AG04450 (cell line): ENCODE measurements at places on chromosomes 3 and 15. TPM values are rescaled to one million over a fixed set of nuclear protein-coding genes. Genes with fewer than 3 reads are reported as not detected.

DNA sequence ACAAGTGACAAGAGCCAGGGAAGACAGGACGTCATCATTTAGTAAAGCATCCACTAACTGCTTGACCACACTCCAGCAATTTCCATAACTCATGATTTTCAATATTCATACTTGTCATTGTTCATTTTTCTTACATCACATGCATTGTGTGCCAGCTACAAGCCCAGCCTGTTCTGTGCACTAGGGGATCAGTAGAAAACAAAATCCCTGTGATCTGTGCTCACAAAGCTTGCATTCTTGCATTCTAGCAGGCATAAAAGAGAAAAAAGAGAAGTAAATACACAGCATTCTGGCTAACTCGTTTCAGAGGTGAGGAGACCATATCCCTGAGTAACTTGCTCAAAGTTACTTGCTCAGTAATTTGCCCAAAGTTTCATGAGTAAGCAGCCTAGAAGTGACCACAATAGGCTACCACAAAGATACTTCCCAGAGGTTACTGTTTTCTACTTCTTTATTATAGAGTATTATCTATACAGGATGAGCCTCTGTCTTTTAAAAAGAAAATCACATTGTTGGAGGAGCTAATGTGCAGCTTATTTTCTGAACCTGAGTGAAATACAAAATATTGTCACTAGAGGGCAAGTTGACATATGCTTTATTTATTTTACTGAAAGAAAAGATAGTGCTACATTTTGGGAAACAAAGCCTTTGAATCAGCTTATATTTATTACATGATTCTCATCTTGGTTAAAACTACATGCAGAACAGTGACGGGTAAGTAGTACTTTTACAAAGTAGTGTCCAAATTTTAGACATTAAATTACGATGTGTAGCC is 701.4 kb upstream of the LMCD1 start:
- DNase-seq = no peak

DNA sequence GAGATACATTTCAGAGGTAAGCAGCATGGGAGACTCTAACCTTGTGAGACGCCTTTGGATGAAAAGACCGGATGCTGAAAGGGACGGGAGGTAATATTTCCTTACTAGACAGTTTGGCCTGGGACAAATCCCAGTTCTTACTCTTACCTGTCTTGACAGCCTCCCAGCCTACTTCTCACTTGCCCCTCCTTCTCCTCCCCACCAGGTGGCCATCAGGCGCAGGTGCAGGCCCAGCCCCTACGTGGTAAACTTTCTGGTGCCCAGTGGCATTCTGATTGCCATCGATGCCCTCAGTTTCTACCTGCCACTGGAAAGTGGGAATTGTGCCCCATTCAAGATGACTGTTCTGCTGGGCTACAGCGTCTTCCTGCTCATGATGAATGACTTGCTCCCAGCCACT is 6.3 kb downstream of the HTR3D start:
- no peak for DNase-seq

DNA sequence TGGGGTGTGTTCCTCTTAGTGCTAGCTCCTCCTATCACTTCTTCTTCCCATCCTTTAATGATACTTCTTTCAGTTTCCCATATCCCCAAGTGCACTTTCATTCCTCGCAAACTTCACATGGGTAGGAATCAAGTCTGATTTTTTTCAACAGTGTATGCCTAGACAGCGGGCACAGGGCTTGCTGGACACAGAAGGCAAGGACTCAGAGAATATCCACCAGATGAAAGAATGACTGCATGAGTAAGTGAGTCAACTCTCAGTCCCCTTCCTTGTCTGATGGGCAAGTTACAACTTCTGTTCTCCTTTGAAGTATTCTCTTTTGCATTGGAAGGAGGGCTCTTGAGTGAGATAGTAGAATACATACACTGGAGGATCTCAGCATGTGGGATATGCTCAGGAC is 3.1 kb upstream of the SQOR start:
- DNase-seq = no peak

GRCh38 chr3:119313461-119313860 is 19.3 kb downstream of the ARHGAP31 start:
- DNase-seq = no peak

GRCh38 chr3:177197727-177198460 is 612 bp upstream of the TBL1XR1 start:
- no peak for DNase-seq

GRCh38 chr3:61663356-61664104 is 102.2 kb downstream of the PTPRG start:
- no peak for DNase-seq

DNA sequence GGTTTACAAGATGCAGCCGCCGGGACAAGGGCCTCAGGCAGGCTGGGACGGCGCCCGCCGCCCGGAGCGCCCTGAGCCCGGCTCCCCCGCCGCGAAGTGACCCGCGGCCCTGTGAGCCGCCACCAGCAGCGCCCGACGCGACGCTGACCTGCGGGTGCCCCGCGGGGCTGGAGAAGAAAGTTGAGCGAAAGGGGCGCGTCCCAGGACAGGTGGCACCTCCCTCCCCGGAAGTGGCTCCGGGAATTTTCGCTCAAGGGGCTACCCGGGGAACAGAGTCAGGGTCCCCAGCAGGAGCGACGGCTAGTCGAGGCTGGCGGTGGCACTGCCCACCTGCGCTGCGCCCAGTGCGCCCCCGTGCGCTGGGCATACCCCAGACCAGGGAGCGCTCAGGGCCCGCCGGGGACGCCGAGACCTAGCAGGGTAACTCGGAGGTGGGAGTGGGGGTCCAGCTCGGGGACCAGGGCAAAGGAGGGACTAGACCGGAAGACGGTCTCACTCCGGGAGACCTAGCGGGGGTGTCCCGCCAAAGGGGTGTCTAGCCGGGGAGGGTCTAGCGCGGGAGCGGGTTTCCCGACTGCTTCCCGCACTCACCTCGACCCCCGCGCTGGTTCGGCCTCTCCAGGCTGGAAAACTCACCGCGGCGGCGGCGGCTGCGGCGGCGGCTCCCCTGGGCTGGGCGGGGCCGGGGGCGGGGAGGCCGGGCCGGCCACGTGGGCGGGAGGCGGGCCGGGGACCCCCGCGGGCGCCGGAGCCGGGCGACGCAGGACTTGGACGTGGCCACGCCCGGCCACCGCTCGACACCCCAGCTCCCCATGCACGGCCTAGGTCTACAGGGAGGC is 18.4 kb downstream of the SPATA12 start:
- DNase-seq = no peak

DNA sequence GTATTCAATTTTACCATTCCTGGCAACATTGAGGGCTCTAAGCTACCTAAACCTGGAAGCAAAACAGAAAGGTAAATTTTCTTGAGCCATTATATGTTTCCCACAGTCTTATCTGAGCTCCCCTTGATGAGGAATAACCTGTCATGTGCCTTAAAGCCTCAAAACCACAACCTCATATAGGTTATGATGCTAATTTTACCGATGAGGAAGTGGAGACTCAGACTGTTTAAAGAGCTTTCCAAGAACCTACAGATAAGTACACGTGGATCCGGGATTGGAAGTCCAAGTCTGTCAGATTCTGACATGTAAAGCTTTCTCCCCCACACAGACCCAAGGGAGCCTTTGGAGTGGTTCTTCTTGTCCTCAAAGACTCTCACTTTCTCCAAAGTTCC is 140.5 kb downstream of the SEMA6D start:
- DNase-seq = no peak

DNA sequence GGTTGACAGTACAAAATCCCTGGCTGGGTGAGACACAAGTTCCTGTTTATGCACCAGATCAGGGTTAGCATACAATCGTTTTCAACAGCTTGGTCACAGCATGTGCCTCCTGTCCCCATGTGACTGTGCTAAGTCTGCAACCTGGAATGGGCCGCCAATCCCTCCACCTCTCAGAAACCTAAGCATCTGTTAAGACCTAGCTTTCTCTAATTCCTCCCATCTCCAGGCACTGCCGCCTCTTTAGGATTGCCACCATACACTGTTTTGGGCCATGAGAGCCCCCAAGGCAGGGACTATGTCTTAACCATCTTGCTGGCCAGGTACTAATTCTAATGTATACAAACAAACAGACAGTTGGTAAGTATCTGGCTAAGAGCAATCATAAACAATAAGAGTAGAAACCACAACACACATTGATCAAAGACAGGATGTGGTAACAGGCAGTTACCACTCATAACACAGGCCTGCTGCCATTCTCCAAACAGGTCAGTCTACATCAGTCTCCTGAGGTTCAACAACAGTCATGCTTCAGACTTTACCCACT is 25.6 kb downstream of the SEC22C start:
- DNase-seq = no peak

DNA sequence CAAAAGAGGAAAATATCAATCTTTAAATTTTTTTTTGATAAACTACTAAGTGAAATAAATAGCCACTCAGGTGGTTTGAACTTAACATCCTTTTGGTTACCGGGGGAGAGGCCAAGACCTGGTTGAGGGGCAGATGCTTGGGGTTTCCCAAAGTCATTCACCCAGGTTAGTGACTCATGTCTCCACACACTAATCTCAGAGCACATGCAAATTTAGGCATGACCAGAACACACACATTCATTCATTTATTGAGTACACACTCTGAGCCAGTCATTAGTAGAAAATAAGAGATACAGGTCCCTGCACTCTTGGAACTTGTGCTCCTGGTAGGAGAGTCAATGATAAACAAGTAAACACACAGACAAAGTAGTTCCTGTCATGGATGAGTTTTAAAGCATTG is 7.3 kb downstream of the ILDR1 start:
- no peak for DNase-seq

GRCh38 chr15:34578283-34578674 is 5.2 kb downstream of the GOLGA8B start:
- DNase-seq = no peak

DNA sequence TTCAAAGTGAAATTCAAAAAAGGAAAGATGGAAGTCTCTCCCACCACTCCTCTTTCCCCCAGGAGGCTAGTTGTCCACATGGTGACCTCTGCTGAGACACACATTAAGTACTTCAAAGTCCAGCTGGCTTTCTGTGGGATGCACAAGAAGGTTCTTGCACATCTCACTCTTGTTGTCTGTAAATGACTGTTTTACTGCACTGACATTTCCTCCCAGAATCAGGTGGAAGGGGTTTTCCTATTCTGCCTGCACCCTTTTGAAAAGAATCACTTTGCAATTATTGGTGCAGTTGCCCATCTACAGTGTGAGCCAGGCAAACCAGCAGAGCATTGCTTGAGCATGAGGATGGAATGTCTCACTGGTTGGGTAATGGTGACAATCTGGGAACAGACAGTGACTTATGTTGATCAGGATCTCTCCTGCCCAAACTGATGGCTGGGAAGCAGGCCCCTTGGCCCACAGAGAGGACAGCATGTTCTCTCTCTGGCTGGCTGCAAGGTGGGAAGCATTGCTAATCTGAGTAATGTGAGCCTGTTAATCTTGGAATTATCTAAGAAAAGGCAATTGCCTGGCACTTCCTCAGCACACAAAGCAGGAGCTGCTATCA is 347.7 kb upstream of the SATB1 start:
- DNase-seq = no peak

DNA sequence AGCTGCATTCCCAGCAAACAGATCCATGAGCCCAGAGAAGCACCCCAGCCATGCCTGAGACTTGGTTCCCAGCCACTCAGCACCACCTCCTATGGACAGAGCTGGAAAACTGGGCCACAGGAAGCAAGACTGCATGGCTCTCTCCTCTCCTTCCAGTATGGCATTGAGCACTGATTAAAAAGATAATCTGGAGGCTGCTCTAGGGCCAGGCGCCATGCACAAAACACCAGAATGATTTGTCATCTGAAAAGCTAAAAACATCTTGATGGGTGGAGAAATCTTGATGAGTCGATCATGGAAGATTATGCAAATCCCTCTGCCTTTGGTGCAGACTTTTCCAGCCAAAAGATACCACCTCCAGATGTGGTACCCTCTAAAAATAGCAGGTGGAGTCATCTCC is 62.7 kb upstream of the MRPS22 start:
- no peak for DNase-seq

GRCh38 chr3:86948822-86949221 is 42.1 kb downstream of the VGLL3 start:
- no peak for DNase-seq

GRCh38 chr3:100759159-100759558 is 49.9 kb downstream of the TFG start:
- DNase-seq = no peak

- DNase-seq = no peak
These were observed 151.4 kb downstream of the SHQ1 start for GRCh38 chr3:72696815-72697214.

- no peak for DNase-seq
These were observed 121.6 kb upstream of the MRPS22 start for GRCh38 chr3:139222100-139222657.

- DNase-seq = no peak
These were observed 165.9 kb downstream of the TPRG1 start for GRCh38 chr3:189337673-189338091.

GRCh38 chr3:130702985-130703384 is 43.6 kb downstream of the PIK3R4 start:
- no peak for DNase-seq

GRCh38 chr3:25156626-25157025 is 271.4 kb upstream of the RARB start:
- no peak for DNase-seq

DNA sequence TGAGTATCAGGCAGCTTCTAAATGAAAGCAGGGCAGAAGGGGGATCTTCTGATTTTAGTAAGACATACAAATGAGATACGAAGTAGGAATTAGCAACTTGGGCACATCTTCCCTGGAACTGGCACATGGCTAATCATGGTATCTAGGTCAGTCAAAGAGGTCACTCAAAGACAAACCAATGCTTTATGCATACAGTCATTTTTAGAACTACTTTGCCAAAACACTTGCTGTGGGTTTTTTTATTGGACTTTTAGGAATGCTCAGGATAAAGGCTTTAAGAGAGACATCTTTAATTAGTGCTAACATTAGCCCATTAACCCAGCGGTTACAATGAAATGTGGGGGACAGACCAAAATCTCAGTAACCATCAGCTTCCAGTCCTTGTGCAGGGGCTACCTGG is 51.7 kb downstream of the GPR176 start:
- DNase-seq = no peak

DNA sequence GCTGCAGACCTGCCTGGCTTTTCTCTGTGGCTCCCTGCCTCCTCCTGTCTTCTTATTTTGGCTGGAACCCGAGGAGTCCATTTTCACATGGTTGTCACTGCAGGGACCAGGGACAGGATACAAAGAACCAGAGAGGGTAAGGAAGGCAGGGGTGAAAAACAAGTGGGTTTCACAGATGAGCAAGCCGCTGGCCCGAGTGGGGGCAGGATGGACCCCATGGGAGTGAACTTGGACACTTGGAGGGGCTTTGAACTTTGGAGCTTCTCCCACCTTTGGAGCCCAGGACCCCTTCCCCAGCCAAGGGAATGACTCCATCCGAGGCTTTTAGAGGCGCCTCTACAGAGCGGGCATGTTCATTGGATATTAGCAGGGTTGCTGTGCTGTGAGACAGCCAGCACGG is 26.9 kb upstream of the ADCY5 start:
- no peak for DNase-seq

GRCh38 chr3:126110431-126111125 is 26.7 kb upstream of the SLC41A3 start:
- no peak for DNase-seq

- no peak for DNase-seq
These were observed 636.6 kb upstream of the NR2F2 start for GRCh38 chr15:95693917-95694316.

TPRG1 gene
- 0.11 and 0.42 TPM in 2 replicates for polyA plus RNA-seq

GOLGA8Q gene
- 0.69 and 0.74 TPM in 2 replicates for polyA plus RNA-seq

ANKUB1 gene
- not detected in 2 replicates for polyA plus RNA-seq

WNT5A gene
- 168 and 203 TPM in 2 replicates for polyA plus RNA-seq

SPG21 gene
- polyA plus RNA-seq = 85.7 and 101 TPM in 2 replicates

FSIP1 gene
- 0.43 and 0.45 TPM in 2 replicates for polyA plus RNA-seq
